GM04503 (cell line): ENCODE measurements at places on chromosomes 16 and 17.

- DNase-seq, result no peak
Measured at GRCh38 chr17:3867106-3867505, 21.1 kb upstream of the NCBP3 start.

DNA sequence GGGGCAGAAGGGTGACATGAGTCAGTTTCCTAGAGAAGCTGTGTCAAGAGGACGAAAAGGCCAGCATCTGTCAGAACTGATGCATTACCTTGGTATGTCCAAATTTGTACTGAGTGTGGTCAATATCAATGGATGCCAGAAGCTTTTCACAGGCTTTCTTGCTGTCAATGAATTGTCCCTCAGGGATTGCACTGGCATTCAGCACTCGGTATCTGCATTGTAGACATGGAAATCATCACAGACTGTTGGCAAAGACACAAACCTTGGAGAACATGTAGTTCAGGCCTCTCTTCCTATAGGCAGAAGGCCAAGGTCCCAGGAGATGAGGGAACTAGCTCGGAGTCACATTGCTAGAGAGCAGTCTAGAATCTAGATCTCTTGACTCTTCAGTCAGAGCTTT, 16.6 kb downstream of the MYH3 start:
- peak; percentile 15 for DNase-seq

DNA sequence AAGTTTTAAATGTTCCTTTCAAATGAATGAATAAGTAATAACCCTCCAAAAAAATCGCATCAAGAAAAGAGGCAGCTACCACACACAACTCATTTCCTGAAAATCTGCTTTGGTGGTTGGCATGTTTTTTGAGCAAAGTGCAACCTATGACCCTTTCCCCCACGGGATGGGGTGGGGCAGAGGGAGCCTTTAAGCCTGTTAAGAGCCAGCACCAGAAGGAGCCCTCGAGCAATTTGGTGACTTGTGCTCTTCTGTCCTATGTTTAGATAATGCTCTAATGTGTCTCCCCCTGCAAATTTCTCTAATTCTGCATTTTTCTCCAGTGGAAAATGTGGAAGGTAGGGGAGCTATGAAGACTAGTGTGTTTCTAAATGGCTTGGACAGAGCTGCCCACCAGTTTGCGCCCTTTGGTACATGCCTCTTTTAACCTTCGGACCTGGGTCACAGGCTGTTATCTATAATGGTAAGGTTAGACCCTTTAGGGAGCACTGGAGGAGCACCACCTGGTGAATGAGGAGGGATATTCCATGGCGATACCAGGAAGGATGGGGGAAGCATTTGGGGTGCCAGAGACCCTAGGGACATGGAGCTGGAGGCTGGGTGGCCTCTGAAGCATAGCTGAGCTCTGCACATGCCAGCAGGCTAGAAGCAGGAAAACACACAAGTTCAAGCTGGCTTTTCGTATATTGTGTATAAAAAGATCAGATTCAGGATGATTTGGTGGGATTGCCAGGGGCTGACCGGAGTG, 1.6 kb downstream of the PYCARD start:
- no peak for DNase-seq

GRCh38 chr16:83852774-83853173, 45.0 kb downstream of the HSBP1 start:
- no peak for DNase-seq

- no peak for DNase-seq
Measured at GRCh38 chr17:67125417-67125816, 81.1 kb downstream of the CACNG1 start.

GRCh38 chr16:77937473-77938149, 84.7 kb upstream of the CLEC3A start:
- no peak for DNase-seq

GRCh38 chr17:8941980-8942622, 23.4 kb downstream of the PIK3R5 start:
- DNase-seq, result no peak

- DNase-seq, result no peak
Measured at GRCh38 chr17:48598736-48599135, 5.2 kb upstream of the HOXB5 start.

DNA sequence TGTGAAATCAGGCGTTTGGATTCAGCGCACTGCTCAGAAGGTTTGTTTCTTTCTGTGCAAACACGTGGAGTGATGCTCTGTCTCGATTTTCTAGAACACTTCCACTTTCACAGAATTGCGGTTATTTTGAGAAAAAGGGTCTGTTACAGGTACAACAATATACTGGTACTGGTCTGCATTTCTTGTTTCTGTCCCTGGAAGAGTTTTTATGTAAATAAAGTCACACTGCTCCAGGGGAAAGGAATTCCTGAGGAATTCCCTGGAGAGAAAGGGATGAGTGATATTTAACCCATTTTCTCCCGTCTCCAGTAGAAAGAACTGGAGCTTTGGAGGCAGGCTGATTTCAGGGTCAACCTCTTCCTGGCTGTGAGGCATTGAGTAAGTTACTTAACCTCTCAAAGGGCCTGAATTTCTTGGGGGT, 16.2 kb upstream of the RMI2 start:
- DNase-seq, result no peak

DNA sequence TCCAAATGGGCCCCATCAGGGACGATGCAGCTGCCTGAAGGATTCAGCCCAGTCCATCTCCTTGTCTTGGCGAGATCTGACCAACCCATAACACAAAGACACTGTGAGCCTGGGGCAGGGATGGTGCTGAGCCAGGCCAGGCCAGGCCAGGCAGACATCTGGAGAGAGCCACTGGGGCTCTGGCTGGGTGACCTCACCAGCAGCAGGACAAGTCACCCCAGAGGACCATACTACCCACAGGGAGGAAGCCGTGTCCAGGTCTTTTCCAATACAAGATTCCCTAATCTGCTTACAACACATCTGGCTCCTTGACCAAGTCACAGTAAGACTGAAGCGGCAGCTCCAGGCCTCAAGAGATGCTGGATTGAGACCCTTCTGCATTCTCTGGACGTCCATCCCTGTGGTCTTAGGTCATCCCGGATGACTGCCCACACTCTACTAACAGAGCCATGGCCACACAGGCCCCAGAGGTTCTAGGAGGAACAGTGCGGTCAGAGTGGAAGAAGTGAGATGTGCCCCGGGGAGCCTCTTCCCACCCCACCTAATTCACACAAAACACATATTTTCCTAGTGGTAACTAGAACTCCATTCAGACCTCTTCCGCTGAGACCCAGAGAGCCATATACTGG, 81.8 kb upstream of the RCVRN start:
- DNase-seq, result no peak

- no peak for DNase-seq
Measured at GRCh38 chr17:44917456-44917855, 2.2 kb upstream of the GFAP start.

GRCh38 chr17:73052923-73053322, 39.6 kb downstream of the SLC39A11 start:
- no peak for DNase-seq

- DNase-seq, result peak; percentile 48
Measured at GRCh38 chr16:28130099-28131088, 66.9 kb upstream of the GSG1L start.

GRCh38 chr16:15484662-15485061, 50.3 kb downstream of the BMERB1 start:
- DNase-seq, result no peak

- no peak for DNase-seq
Measured at GRCh38 chr17:13253733-13254410, 236.0 kb upstream of the ELAC2 start.

DNA sequence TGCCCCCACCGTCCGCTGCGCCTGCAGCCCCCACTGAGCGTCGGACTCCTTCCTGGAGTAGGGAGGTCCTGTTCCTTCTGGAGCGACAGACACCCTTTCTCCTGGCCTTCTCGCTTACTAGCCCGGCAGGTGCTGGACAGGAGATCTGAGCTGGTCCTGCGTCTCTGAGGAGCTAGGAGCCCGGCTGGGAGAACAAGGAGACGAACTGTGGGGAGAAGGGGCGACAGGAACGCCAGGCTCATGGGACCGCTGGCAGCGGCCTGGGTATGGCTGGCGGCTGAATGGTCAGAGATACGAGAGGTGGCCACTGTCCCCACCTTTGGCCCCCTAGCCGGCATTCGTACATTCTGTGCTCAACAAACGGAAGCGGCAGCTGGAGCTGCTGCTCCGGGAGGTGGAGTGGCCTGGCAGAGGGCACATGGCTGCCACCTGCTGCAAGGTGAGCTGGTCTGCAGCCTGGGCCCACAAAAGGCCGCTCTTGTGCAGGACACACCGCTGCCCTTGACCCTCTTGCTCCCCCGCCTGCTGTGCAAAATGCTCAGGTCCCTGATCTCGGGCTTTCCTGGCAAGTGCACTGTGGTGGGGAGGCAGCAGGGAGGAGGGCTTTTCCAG, 2066.7 kb downstream of the TP53TG3F start:
- DNase-seq, result no peak

DNA sequence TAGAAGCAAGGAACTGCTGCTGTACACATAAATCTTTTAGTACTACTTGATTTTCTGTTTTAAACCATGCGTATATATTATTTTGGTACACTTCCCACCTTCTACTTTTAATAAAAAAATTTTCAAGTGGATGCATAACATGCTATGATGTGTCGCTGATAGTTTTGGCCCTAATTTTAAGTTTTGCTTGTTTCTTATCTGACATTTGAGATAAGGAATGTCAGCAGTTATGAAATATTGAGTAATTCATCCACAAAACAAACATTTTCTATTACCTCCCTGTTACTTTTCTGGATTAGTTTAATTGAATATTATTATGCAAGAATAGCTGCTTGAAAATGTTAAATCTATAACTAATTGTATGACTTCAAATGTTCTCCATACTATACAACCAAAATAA, 35.8 kb downstream of the N4BP1 start:
- DNase-seq, result no peak

- no peak for DNase-seq
Measured at GRCh38 chr17:27660436-27660835, 29.4 kb downstream of the LGALS9 start.

- no peak for DNase-seq
Measured at GRCh38 chr16:50680556-50680893, 587 bp downstream of the SNX20 start.

DNA sequence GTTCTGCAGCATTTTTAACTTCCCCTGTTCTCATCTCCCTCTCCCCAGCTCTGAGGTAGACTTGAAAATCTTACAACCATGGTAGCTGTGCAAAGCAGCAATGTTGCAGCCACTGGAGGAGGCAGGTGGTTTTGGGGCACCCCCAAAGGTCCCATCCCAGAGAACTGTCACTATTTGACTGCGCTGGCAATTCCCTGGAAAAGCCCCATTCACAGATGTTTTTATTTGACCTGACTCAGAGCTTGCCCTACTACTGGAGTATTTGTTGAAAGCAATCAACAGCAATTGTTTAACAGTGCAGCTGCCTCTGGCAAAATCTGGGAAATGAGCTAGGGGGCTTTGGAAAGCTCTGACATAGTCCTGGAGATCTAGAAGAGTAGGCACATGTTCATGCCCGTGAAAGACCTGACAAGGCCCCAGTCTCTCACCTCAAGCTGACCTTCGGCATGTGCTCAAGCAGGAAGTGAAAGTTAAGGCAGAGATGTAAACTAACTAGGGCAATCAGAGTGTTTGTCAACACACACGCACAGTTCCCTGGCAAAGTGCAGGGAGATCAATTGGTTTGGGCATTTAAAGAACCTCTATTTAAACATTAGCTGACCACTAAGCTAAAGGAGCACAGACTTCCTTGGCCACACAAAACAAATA, 19.7 kb upstream of the PIK3R5 start:
- no peak for DNase-seq

- DNase-seq, result no peak
Measured at GRCh38 chr17:81708739-81709185, 3.3 kb upstream of the SLC25A10 start.

DNA sequence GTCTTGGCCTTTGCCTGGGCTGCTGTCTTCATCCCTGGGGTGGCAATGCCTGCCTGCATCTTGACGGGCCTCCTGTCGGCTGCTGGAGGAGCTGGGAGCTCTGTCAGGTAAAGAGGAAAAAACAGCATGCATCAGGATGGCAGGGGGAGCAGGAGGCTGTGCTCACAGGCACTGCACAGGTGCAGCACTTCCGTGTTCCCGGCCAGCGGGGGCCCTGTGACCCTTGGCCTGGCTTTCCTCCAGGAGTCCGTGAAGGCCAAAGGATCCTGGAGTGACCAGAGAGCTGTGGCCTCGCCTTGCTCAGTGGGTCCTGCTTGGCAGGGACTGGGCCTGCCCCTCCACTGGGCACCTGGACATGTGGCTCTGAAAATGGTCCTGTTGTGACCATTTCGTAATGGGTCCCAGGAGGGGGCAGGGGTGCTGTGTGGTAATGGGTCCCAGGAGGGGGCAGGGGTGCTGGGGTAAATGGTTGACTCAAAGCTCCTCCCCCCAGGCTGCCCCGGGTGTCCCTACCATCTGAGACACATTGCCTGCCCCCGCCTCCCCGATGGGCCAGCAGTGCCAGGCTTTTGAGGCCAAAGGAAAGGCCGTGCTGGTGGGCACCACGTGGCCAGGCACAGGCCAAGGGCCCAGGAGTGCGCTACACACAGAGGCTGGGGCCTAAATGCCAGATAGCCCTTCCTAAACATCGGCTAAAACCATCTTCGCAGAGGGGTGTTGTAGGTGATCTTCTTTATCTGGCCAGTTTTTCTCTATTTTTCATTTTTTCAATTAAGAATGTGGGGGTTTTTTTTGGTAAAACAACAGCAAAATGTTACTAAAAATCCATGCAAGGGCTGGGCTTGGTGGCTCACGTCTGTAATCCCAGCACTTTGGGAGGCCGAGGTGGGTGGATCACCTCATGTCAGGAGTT, 4.0 kb upstream of the FASN start:
- DNase-seq, result no peak

DNA sequence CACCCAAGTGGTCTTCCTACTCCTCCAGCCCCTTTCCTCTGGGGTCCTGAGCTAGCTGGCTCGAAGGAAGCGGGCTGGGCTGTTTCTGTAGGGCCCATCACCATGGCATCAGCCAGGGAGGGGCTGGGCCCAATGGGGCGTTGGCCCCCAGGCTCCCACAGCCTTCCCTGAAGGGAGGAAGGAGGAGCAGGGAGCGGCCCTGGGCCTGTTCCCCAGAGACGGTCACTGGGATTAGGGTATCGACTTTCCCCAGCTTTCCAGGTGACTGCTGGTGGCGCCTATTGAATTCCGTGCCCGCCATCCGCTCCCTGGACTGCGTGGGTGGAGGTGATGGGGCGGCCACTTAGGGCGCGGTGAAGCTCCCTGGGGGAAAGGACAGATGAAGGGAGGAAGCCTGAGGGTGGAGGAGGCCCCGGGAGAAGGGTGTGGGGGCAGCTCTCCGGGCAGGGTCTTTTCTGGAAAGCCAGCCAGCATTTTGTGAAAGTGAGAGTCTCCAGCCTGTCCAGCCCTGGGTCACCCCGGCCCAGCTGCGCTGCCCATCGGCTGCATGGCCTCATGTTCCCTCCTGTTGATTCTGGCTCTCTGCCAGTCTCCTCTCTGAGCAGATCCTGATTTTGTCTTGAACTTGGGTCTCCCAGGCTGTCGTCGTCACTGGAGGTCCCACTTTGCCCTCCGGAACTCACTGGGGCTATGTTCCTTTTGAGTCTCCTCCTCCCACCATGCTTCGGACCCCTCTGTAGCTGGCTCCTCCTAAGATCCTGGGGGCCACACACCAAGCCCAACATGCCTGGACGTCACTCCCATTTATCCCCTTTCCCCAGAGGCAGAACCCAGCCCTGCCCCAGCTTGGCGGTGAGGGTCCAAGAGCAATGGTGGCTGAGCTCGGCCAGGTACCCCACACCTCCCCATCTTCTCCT, 9.8 kb downstream of the NHERF1 start:
- DNase-seq, result no peak

GRCh38 chr17:14760719-14761411, 460.0 kb downstream of the HS3ST3B1 start:
- DNase-seq, result peak; percentile 27
